ENCODE measurements at places on chromosomes 4 and X.

GRCh38 chr4:117550085-117550484 is 464.7 kb upstream of the TRAM1L1 start:
- no peak for DNase-seq

DNA sequence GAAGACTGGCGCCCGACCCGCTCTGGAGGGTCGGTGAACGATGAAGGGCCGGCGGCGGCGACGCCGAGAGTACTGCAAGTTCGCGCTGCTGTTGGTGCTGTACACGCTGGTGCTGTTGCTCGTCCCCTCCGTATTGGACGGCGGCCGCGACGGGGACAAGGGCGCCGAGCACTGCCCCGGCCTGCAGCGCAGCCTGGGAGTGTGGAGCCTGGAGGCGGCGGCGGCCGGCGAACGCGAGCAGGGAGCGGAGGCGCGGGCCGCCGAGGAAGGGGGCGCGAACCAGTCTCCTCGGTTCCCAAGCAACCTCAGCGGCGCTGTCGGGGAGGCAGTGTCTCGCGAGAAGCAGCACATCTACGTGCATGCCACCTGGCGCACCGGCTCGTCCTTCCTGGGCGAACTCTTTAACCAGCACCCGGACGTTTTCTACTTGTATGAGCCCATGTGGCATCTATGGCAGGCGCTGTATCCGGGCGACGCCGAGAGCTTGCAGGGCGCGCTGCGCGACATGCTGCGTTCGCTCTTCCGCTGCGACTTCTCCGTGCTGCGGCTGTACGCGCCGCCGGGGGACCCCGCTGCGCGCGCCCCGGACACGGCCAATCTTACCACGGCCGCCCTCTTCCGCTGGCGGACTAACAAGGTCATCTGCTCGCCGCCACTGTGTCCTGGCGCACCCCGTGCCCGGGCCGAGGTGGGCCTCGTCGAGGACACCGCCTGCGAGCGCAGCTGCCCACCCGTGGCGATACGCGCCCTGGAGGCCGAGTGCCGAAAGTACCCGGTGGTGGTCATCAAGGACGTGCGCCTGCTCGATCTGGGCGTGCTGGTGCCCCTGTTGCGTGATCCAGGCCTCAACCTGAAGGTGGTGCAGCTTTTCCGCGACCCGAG is 568 bp downstream of the CHST7 start:
- DNase-seq, result no peak

GRCh38 chr4:111788099-111788498 is 357.2 kb upstream of the FAM241A start:
- DNase-seq, result no peak

- DNase-seq, result no peak
Observed at GRCh38 chr4:48924416-48924815, 17.8 kb upstream of the OCIAD2 start.

Data from RKO (cell line).